SW480 (cell line): ENCODE measurements at places on chromosomes 3 and 15.

DNA sequence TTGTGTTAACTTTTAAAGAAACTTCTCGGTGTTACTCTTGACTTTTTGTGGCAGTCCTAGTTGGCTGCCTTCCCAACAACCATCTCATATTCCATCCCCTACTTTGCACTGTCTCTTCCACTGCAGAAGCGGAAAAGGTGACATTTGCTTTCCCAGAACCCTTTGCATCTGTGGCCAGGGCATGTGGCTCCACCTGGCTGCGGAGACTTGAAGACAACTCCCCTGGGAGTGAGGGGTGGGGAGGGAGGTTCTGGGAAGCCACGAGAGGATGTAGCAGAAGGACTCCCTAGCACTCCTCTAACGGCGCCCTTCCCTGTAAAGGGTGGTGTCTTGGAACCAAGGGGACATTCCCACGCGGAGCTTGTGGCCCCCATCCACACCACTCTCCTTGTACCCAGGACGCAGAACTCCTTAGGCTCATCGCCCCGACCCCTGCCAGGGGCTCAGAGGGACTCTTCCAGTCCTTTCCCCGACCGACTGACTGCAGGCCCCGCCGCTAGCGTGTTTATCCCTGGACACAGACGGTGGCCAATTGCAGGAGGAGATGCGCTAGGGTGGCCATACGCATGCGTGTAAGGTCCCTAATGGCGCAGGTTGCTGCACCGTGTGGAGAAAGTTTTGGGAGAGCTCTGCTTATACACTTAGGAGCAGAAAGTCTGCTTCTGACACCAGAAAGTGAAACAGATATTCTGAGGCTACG lies 33.2 kb upstream of the SECISBP2L start:
- no peak for DNase-seq

GRCh38 chr3:50515565-50516439 lies 12.4 kb upstream of the CACNA2D2 start:
- no peak for DNase-seq

GRCh38 chr3:31661993-31662670 lies 129.4 kb downstream of the STT3B start:
- DNase-seq: no peak

- peak; percentile 17 for DNase-seq
Observed at GRCh38 chr15:86016750-86017149, 62.9 kb upstream of the AGBL1 start.

DNA sequence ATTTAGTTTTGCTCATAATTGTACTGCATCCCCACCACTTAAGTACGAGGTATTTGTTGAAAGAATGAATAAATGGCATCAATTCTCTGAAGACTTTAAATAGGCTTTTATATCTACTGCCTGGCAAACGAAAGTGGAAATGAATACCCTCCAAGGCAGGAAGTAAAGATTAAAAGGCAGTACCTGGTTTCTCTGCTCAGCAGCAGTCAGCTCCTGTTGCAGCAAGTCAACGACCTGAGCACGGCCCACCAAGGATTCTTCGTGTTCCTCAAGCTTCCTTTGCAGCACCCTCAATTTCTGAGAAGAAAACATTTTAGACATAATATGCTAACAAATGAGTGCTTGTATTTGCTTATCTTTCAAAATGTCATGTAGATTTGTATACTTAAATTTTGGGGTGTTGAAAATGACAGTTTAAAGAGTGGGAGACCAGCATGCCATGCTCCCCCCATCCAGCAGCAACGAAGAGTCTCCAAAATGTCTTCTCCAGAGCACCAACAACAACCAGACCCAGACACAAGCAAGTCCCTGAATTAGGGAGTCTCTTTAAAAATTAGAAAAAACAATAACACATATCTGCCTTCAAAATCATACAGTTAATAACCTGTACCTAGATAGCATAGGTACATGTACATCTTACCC lies 31.2 kb downstream of the GOLGB1 start:
- no peak for DNase-seq

DNA sequence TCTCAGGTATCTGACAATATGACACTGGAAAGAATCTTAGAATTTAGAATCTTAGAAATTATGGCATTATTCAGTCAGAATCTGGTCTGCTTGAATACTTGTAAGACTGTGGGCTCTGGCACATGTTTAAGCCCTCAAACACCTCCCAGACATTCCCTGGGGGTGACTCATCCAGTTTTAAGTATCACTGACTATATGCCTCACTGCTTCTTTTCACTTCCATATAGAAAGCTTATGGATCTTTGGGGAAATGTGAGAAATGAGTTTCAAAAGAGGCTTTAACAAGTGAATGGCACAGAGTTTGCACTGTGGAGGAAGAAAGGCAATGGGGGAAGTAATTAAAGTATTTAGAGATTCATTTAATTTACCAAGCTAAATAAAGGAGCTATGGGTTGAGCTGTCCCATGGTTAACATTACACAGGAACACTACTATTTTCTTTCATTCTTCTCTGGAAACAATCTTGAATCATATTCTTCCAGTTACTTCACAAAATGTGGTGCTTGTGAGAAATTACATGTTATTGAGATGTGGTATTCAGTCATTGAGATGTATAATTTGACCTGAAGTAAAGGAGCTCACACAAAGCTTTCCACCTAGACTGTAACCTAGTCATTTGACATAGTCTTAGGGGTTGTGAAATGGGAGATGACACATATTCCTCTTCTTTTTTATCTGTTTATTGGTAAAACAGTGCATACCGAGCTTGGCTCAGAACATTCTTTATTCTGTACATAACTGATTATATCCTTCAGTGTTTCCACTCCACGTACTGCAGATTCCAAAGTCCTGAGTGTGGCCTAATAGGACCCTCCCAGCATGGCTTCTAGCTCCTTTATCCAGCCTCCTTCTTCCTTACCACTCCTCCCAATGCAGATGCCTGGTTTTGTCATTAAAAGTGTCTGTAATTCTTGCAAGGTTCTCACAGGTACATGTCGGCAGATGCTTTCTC lies 544.6 kb upstream of the NECTIN3 start:
- DNase-seq: no peak

DNA sequence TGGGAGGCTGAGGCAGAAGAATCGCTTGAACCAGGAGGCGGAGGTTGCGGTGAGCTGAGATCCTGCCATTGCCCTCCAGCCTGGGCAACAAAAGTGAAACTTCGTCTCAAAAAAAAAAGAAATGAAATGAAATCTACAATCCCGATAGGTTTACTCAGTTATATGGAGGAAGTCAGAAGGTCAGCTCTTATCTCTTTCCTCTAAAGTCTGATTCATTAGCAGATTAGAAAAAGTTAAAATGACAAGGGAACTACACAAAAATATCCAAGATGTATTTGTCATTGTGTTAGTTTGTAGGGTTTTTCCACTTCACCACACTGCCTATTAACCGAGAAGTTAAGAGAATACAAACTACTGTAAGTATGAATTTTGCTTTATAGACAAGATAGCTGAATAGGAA lies 420.6 kb downstream of the SHQ1 start:
- DNase-seq: no peak

GRCh38 chr3:170808041-170808440 lies 62.0 kb downstream of the RPL22L1 start:
- DNase-seq: no peak

GRCh38 chr3:89165636-89166263 lies 58.3 kb downstream of the EPHA3 start:
- no peak for DNase-seq

GRCh38 chr3:141921316-141921715 lies 44.9 kb downstream of the ATP1B3 start:
- DNase-seq: no peak

GRCh38 chr3:53842436-53843194 lies 3.6 kb downstream of the CHDH start:
- DNase-seq: peak; percentile 97

GRCh38 chr15:78259232-78259631 lies 5.1 kb upstream of the DNAJA4 start:
- peak; percentile 22 for DNase-seq
